ENCODE measurements at places on chromosomes 3 and 15.

- DNase-seq: no peak
Observed at GRCh38 chr15:85475317-85475701, 94.9 kb downstream of the AKAP13 start.

- DNase-seq: no peak
Observed at GRCh38 chr3:181887685-181888084, 176.0 kb downstream of the SOX2 start.

DNA sequence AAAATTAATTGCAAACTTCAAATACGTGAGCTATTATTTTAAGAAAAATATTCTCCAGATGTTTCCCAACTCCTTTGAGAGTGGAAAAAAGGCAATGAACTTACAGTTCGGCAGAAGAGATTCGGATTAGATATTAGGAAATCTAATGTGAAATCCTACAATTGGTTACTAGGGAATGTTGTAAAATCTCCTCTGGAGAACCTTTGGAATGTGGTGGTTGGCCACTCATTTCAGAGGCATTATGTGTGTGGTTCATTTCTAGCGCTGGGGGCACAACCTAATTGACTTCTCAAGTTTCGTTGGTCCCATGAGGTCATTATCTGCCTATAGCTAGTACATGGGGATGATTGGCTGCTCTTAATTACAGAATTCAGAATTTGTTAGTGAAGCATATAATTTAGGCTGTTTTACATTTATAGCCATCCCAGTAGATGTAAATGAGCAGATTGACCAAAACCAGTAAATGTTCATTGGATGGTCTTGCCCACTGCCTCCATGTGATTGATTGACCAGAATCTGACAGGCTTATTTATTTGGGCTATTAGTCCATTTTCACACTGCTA is 34.6 kb upstream of the CMSS1 start:
- DNase-seq: no peak

GRCh38 chr15:38186507-38186906 is 66.1 kb upstream of the SPRED1 start:
- no peak for DNase-seq

Data from D721Med (cell line).